Activated CD4-positive, alpha-beta T cell treated with anti-CD3 and anti-CD28 coated beads for 36 hours (primary cell): ENCODE measurements at places on chromosomes 2 and 18. TPM values are rescaled to one million over a fixed set of nuclear protein-coding genes. Genes with fewer than 3 reads are reported as not detected.

- DNase-seq: no peak
Measured at GRCh38 chr2:9398881-9399780, 24.2 kb downstream of the ITGB1BP1 start.

OR6B2 gene
- total RNA-seq: not detected

DNA sequence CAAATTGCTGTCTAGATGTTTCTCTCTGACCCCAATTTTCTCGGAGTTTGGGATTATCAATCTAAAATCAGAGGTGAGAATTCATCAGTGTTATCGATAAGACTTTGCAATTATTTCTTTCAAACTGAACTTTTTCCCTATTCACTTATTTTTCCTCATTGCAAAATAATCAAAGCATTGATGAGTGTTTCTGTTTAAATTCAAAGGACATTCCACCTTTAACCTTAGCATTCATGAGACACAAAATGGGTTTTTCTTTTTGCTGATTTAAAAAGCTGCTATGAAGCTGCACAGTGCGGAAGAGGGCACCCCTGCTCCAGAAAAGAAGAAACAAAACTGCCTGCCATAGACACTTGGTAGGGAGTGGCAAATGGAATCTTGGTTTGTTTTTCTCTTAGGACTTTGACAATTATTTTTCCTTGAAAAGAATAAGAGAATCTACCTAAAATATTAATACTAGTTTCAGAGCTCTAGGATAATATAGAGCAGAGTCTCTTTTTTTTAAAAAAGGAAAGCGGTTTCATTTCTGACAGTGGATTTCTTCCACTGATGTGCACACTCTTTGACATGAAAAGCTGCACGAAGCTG, 203.4 kb downstream of the TGIF1 start:
- DNase-seq: no peak

MTX2 gene
- 28.6 TPM for total RNA-seq

DNA sequence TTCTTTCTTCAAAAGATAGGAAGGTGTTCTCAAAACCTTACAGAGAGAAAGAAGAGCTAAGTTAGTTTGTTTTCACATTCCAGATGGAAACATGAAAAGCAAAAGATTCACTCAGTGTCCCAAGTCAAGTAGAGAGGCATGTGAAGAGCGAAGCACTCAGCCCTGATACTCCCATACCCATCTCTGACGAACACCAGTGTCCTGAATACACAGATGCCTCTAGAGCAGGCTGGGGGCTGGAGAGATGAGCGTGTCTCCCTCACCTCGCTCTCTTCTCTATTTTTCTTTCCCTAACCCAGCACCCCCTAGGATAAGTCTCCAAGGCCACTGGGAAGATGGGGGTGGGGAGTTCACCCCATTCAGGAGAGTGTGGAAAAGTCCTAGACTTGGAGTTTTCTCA, 227.8 kb downstream of the TMEM163 start:
- DNase-seq: no peak

- no peak for DNase-seq
Measured at GRCh38 chr2:180743401-180743800, 237.0 kb upstream of the UBE2E3 start.

LHCGR gene
- total RNA-seq: not detected

- DNase-seq: no peak
Measured at GRCh38 chr2:71534826-71535225, 81.5 kb downstream of the DYSF start.

C2orf80 gene
- total RNA-seq: not detected
